Choroid plexus epithelial cell (primary cell): ENCODE measurements at places on chromosomes 7 and 10.

- DNase-seq, result no peak
Measured at GRCh38 chr10:30619966-30620365, 9.6 kb downstream of the LYZL2 start.

DNA sequence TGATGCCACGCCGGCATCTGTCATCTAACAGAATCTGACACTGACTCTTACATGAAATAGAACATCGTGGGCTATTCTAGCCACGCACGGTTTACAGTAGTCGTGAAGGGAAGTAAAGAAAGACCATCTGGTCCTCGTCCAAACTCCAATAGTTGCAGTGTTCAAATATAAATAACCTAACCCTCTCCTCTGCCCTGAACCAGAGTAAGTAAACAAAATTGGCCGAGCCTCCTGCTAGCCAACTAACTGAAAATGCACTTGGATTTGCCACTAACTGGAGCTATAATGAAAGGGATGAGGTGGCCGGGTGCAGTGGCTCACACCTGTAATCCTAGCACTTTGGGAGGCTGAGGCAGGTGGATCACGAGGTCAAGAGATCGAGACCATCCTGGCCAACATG lies 29.5 kb upstream of the ZC3HAV1L start:
- DNase-seq, result no peak

- DNase-seq, result no peak
Measured at GRCh38 chr10:72691470-72691862, 477 bp upstream of the MCU start.

DNA sequence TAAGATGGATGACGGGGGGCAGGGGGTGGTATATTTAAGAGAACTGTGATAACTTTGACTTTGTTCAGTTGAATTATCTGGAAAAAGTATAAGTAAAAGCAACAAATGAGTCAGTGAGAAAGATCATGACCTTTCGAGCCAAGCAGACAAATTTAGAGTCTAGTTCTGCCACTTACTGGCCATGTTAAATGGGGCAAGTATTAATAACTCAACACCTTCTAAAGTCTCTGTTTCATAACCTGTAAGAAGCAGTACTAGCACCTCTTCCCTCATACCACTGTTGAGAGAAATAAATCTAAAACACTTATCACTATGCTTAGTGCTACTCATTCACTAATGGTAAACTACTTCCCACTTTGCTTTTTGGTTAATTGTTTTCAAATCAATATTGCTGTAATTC lies 604.4 kb upstream of the LRRN3 start:
- DNase-seq, result no peak

DNA sequence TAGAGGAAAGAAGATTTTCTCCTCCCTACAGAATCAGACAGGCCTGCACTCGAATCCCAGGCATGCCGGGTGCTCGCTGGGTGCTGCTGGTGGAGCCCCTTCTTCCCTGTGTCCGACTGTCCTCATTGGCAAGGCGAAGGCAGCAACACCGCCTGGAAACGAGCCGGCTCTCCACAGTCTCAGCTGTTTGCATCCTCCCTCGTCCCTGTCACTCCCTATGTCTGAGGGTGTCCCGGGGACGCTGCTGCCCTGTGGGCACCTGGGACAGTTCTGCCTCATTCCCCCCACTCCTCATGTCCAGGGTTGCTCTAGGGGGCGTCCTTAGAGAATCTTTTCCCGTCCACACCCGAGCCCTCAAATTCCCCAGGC lies 31.6 kb upstream of the TMEM72 start:
- no peak for DNase-seq

GRCh38 chr10:5549462-5550249 lies 24.9 kb downstream of the CALML3 start:
- DNase-seq, result no peak

DNA sequence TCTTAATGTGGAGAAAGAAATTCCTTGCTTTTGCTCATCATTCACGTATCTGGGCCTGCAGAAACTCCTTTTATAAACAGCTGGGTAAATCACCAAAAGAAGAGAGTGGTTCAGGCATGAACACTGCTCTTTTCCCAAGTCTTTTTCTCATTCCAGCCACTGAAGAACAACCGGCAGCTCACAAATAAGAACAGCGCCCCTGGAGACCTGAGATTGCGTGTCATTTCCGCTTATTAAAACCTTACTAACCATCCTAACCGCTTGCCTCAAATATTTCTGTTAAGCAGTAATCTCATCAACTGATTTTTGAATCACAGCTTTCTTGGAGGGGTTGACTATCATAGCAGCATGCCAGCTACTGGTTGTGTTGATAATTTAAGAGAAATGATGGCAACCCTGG lies 213.0 kb upstream of the PLXNA4 start:
- no peak for DNase-seq

DNA sequence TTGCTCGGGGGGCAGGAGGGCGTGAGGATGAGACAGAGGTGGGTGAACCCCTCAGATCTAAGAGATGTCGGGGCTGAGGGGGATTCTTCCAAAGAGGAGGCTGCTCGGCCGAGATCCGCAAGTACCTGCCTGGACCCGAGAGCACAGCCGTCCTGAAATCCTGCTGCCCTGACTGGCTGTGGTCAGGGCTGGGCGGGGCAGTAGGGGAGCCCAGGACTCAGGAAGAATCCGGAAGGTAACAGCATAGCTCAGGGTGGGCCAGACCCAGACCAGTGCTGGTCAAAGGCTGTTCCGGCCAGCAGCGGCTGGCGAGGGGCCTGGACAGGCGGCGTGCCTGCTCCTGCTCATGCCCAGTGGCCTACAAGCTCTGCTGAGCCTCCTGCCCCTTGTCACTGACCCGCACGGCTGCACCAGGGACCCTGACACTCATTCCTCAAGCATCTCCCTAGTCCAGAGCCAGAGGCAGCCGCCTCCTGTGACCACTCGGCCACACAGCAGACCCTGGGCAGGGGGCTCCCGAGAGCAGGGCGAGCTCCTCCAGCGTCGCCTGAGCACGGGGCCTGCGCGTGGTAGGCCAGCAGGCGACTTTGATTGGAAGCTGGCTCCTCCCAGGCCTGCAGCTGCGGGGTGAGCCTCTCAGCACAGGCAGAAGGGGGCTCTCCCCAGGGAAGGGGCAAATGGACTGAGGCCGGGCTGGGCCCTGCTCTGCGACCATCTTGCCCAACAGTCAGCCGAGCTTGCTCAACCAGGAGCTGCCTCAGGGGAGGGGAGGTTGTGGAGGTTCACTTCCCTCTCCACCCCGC lies 3.1 kb upstream of the ADAP1 start:
- DNase-seq, result no peak

DNA sequence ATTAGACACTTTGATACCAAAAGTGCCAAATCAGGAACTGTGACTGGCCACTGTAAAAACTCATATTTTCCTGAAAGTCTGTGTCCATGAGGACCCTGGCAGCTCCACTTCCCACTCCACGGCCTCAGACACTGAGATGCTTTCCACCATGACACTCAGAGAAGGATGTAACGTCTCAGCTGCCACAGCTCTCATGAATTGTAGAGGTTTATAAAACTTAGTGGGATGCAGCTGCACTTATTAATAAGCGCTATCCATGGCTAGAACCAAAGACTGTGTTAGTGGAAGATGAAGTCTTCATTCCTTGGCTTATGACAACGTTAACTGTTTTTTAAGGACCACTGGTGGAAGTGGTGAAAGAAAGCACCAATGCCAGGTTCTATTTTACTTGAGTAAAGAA lies 121.0 kb downstream of the ITIH5 start:
- no peak for DNase-seq

GRCh38 chr10:101693651-101693977 lies 1.4 kb downstream of the FBXW4 start:
- DNase-seq, result peak; percentile 65

DNA sequence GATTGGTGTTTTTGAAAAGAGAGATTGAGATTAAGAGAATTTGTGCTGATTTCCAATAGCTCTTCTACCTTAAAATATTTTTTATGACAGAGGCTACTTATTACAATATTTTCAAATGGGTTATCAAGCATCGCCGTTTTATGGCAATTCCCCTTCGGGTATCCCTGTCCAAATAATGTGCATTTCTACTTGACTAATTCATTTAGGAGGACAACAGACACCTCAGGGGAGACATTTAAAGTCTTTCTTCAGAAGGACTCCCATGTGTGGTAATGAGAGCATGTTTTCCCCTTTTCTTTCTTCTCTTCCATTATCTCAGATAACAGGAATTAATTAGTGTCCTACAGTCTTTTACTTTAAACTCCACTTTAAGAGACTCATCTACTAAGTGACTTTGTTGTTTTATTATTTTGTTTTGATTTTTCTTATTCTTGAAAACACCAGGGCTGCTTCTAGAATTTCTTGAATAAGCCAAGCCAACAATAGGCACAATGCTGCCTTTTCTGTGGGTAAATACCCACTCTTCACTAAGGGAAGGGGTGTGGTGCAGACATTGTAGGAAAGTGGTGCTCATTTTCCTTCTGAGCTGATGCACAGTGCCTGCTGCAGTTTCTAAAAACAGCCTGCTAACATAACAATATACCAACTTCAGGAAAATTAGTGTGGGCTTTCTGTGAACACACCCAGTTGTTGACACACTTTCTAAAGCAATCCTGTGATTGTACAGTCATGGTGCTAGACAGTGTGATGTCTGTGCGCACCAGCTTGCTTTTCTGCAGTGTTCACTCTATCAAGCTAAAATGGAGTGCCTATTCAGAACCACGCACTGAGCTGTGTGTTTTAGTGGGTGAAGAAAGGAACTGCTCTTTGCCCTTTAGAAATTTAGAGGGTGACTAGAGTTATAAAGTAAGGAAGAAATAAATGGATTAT lies 597.7 kb downstream of the NRG3 start:
- DNase-seq, result no peak

DNA sequence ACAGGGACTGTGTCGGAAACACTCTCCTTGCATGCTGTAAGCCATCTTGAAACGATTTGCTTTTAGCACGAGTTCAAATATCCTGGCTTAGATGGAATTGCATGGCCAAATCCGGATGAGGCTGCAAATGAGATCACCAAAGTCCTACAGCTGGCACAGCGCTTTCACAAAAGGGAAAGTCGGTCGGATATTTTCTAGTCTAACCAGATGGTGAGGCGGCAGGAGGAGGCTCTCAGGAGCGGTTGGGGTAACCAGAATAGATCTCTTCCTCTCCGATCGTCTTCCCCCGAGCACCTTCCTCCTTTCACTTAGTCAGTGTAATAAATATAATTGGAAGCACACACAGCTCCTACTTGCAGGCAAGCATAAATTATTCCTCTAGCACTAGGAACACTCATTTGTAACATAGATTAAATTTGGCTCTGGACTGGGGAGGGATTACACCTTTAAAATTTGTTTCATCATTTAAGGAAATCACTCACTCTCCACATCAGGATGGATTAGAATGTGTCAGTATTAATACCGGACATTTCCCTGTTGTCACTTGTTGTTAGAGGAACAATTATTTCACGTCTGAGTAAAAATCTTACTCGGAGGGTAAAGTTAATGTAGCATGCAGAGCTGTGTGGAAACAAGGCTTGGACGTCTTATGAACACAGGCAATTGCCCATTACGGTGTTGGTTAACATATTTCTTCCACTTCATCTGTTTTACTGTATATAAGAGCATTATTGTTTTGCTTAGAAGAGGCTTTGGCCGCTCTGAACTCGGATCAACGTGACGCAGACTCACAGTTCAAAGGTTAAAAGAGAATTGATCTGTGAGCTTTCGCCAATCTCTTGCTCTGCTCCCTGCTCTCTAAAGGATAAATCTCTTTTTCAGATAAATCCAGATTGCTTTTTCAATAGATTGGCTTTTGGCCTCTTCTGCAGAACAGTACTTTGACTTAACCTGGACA lies 857.9 kb downstream of the TYW1 start:
- no peak for DNase-seq

GRCh38 chr10:5720182-5720581 lies 35.5 kb downstream of the TASOR2 start:
- no peak for DNase-seq

DNA sequence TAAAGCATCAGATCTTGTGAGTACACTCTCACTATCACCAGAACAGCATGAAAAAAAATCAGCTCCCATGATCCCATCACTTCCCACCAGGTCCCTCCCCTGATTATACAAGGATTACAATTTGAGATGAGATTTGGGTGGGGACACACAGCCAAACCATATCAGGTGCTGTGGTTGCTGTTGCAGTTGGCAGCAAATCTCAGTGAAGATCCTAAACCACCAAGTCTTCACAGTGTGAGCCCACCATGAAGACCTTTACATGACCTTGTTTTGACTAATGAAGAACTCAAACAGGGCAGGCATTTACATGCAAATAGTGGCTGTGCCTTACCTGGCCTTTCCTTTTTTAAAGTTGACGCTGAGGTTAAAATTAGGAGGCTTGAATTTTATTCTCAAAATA lies 242.6 kb downstream of the ACTR3B start:
- DNase-seq, result no peak

- no peak for DNase-seq
Measured at GRCh38 chr7:8433477-8434289, at the start of gene NXPH1. TSS of gene NXPH1 (plus strand) at chr7:8433609.

GRCh38 chr10:46551701-46552525 lies 4.5 kb downstream of the GPRIN2 start:
- DNase-seq, result no peak

- DNase-seq, result no peak
Measured at GRCh38 chr10:123377883-123378282, 223.7 kb downstream of the BUB3 start.

DNA sequence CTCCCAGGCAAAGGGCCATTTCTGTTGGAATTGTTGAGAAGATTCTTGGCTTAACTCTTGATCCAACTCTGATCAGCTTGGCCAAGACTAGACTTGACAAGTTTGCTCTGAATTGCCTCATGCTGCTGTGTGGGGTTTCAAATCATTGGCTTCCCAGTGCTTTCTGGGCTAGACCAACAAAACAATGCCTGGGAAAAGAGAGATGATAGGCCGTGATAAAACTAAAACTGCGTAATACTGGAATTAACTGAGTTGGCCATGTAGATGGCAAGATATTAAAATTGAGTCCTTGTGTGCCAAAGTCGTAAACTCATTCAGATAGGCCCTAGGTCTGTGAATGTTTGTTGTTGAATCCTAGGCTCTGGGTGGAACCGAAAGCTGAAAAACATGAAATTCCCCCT lies 222.6 kb downstream of the MGMT start:
- DNase-seq, result no peak

- DNase-seq, result peak; percentile 91
Measured at GRCh38 chr10:125083576-125083920, 76.8 kb downstream of the CTBP2 start.

DNA sequence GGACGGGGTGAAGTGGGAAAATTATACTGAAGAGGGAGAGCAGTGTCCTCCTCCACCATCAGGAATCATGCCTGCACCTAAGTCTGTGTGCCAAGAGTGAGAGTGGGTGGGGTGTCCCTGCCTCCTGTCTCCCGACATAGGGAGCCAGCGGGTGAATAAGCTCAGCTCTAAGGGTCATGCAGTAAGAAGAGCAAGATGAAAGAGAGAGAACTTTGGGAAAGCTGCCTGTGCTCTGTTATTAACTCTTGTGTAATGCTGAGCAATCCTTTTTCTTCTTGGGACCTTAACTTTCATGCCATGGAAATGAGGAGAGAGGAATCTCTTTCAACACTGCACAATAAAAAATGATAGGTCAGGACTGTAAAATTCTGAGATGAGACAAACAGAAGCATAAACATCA lies 7.9 kb upstream of the TCAF1 start:
- no peak for DNase-seq
